T-helper 2 cell (primary cell): ENCODE measurements at places on chromosomes 12 and 14.

DNA sequence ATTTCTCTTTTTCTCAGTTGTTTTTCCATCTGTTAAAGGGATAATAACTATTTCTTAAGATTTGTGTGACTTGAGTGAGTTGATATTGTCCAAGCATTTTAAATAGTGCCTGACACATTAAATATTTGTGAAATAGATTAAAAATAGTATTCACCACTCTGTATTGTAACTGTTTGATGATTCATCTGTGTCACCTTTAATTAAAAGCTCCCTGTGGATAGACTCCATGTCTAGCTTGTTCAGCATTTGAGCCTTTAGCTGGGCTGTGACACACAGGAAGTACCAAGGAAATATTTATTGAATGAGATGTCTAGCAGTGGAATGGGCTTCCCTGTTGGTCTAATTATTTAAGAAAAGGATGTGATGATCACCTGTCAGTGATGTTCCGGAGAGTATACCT is 1.8 kb upstream of the GLIPR1L2 start:
- no peak for DNase-seq

DNA sequence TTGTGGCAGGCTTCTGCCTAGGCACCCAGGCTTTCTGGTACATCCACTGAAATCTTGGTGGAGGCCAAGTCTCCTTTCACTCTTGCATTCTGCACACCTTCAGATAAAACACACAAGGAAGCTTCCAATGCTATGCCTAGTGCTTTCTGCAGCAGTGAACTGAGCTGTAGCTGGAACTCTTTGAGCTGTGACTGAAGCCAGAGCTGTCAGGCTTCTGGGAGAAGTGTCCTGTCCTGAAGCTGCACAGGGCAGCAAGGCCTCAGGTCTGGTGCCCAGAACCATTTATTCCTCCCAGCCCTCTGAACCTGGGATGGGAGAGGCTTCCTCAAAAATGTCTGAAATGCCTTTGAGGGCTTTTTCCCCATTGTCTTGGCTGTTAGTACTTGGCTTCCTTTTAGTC is 941.7 kb downstream of the LRFN5 start:
- DNase-seq = no peak

DNA sequence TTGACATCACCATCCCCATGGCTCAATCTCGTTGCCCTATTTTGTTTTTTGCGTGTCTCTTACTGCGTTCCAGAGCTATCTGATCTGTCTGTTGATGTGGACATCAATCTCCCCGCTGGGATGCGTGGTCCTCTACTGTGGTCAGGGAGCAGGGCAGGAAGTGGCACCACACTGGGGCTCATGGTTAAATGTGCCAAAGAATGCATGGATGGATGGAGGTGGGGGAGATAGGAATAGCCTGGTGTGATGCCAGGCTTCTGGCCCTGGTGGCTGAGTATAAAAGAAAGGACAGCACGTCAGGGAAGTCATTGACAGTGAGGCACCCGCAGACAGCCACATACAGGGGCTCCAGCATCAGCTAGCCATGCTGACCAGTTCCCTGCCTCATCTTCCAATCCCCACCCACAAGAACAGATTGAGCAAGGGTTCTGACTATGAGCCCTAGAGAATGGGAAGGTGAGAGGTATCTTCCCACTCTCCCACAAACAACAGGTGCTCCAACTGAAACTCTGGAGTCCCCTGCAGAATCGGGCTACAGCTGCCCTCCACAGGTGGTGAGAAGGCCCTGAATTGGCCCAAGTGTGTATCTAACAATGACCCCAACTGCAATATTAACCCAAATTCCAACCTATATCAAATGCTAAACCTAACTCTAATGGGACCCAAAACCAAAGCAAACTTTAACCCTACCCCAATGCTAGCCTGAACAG is 2.7 kb upstream of the BEGAIN start:
- DNase-seq = no peak

- DNase-seq = no peak
Measured at GRCh38 chr14:95577067-95577800, 42.4 kb downstream of the GLRX5 start.

GRCh38 chr12:54126696-54127537 is 61.9 kb downstream of the SMUG1 start:
- DNase-seq = no peak

DNA sequence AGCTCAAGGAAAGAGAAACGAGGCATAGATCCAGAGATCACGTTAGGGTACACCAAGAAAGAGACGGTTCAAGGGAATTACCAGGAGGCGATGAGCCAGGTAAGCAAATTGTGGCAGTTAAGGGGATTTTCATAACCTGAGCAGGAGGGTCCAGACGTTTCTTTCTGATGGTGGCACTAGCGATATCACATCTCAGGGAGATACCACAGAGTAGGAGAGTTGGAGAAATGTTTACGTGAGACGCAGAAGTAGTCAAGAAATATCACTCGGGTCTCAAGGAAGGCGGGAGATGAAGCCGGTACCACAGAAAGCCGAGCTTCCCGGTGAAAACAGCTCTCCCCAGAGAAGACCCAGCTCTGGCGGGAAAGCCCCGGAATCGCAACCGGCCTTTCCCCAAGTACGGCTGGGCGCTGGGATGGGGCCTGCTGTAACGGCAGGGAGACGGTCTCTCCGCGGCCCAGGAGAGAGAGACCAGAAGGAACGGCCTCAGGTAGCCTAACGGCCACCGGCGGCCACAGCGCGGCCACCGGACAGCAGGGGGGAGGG is 485 bp downstream of the SENP1 start:
- peak; percentile 9 for DNase-seq

GRCh38 chr12:133120385-133121191 is 9.5 kb downstream of the ZNF891 start:
- no peak for DNase-seq
